Hepatocyte (in vitro differentiated cells): ENCODE measurements at places on chromosomes 13 and 19. TPM values are rescaled to one million over a fixed set of nuclear protein-coding genes. Genes with fewer than 3 reads are reported as not detected.
A peak's percentile ranks its signal among the peaks of the same experiment; 100 is the strongest.

DNA sequence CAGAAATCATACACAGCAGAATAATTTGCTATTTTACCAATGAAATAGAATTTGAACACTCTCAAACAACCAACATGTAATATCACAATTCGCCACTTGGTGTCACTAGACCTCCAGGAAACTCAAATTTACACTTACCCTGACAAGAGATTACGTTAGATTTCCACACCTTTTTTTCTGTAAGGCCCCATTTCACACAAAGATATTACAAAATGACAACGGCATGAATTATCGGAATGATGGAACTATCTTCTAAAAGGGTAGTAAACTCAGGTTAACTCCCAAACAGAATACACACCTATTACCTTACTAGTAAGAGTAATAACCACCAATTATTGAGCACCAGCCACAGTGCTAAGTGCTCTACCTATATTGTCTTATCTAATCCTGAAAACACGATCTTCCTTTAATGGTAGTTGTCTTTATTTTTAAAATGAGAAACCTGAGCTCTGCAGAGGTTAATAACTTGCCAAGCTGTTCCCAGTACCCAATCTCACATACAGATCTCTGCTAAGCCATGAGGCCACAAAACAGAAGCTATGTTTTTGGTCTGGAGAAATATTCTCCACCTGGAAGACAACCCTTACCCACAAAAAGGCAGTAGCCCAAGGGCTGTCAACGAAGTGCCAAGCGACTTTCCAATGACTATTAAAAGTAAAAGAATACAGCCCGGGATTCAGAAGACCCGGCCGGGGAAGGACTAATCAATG, 152.4 kb downstream of the DCLK1 start:
- peak; percentile 68 for DNase-seq

Gene RDH8
- polyA plus RNA-seq = not detected in 2 replicates

- DNase-seq = peak; percentile 35
These were observed 4.8 kb downstream of the B3GLCT start for GRCh38 chr13:31204592-31204991.

- peak; percentile 54 for DNase-seq
These were observed 6.6 kb upstream of the DHDH start for GRCh38 chr19:48926909-48927308.

GRCh38 chr13:40776681-40777165, 5.7 kb upstream of the MRPS31 start:
- no peak for DNase-seq

Gene CASP14
- polyA plus RNA-seq = not detected in 2 replicates

- DNase-seq = no peak
These were observed 158.1 kb downstream of the RGCC start for GRCh38 chr13:41615528-41615855.

DNA sequence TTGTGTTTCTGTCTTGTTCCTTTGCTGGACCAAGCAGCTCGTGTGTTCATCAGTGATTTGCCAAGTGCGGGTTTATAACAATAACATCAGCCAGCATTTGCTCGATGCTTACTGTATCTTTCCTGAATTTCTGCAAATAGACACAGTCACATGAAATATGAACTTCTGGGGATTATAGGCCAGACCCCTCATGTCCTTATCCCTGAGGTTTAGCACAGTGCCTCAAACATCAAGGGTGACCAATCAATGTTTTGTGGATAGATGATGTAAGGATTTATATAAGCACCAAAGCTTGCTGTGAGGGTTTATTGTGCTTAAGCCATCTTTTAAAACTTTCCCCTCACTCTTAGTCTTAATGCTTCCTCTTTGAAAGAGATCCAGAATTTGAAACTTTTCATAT, 323.9 kb downstream of the SLC7A1 start:
- DNase-seq = no peak

DNA sequence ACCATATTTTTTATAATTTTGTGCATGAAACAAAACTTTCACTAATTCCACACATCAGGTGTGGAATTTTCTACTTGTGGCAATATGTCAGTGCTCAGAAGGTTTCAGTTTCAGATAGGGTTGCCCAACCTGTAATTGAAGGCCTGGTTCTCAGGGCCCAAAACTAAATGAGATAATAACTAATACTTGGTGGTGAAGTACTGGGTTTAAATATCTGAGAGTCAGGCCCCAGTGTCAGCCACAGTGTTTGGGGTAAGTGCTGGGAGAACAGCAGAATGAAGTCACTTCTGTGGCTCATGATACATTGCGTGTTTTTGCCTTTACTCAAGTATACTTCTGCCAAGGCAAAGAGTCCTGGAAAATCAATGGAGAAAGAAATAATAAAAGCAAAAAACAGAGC, 5.6 kb downstream of the SAFB start:
- no peak for DNase-seq

GRCh38 chr13:19058566-19058965, 123.1 kb downstream of the TUBA3C start:
- DNase-seq = no peak

DNA sequence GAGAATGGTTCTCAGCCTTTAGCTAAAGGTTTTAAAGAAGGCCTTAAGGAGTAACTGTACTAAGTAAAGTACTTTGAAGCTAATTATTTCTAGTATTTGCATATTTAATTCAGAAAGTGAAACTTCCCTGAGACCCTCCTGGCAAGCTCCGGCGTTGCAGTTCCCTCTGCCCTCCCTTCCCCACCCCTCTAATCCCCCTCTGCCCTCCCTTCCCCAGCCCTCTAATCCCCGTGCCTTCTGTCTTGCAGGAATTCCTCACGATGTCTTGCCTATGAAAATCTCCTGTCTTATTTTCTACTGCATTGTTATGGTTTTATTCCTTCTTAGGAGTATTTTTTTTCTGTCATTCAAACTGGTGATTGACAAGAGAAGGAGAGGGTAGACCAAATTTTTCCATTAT, 236.9 kb downstream of the COL4A1 start:
- DNase-seq = no peak

Gene F7
- polyA plus RNA-seq = 7.0 and 12.6 TPM in 2 replicates

GRCh38 chr13:82815791-82816190, 1066.5 kb downstream of the SLITRK1 start:
- DNase-seq = no peak
